Progenitor cell of endocrine pancreas (in vitro differentiated cells): ENCODE measurements at places on chromosomes 5 and 9. TPM values are rescaled to one million over a fixed set of nuclear protein-coding genes. Genes with fewer than 3 reads are reported as not detected.

DNA sequence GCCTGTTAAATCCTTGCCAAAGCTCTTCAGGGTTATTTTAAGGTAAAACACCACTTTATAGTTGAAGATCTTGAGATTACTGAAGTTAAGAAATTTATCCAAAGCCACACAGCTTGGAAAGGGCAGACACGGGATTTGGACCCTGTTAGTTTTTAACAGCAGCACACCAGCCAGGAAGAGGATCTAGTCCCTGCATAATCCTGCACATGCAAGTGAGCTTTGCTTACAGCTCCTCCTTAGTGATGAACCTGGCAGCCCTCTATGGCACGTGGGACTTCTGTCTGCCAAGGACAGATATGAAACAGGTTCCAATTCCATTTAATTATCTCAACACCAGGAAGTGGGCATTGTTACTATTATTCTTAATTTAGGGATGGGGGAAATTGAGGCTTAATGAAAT is 108.7 kb downstream of the TRIM32 start:
- DNase-seq = no peak
- H3K27ac ChIP-seq = no peak overlapping the region
- no peaks in the 10 kb centered on the region for H3K36me3 ChIP-seq
- no peak overlapping the region for H3K4me3 ChIP-seq

GRCh38 chr5:125245216-125245615 is 498.8 kb upstream of the ZNF608 start:
- H3K4me1 ChIP-seq = peaks cover 8% of the 10 kb centered on the region

DNA sequence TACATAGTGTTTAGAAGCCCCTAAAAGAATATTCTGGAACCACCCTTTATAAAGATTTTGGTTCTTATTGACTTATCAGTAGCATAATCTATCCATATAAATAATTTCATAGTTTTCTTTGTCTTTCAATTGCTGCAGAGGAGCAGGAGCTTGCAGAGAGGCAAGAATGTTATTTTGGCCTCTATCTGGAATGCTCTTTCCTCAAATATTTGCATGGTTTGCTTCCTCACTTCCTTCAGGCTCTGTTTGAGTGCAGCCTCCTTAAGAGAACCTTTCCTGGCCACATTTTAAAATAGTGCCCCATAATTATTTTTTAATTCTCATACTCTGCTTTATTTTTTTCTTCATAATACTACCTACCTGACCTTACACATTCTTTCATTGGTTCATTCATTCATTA is 1.5 kb downstream of the C5 start:
- no peaks in the 10 kb centered on the region for H3K27me3 ChIP-seq

DNA sequence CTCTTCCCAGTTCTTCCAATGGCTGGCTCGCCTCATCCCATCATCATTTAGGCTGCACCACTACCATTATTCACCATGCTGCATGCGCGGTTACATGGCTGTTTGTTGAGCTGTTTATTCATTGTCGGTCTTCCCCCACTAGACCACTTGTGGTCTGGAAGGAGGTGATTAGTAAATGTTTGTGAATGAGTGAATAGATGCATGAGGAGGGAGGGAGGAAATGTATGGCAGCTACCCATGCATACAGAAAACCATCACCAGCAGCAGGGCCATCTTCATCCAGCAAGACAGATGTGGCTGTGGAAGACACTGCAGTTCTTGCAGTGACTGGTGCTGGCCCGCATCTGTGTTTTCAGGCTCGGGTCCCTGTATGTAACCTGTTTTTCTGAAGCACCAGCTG is 113.3 kb upstream of the SAP30L start:
- peaks cover 7% of the 10 kb centered on the region for H3K4me1 ChIP-seq
- no peak overlapping the region for H3K27ac ChIP-seq
- peaks cover 3% of the 10 kb centered on the region for H3K36me3 ChIP-seq
- H3K4me3 ChIP-seq = no peak overlapping the region

DNA sequence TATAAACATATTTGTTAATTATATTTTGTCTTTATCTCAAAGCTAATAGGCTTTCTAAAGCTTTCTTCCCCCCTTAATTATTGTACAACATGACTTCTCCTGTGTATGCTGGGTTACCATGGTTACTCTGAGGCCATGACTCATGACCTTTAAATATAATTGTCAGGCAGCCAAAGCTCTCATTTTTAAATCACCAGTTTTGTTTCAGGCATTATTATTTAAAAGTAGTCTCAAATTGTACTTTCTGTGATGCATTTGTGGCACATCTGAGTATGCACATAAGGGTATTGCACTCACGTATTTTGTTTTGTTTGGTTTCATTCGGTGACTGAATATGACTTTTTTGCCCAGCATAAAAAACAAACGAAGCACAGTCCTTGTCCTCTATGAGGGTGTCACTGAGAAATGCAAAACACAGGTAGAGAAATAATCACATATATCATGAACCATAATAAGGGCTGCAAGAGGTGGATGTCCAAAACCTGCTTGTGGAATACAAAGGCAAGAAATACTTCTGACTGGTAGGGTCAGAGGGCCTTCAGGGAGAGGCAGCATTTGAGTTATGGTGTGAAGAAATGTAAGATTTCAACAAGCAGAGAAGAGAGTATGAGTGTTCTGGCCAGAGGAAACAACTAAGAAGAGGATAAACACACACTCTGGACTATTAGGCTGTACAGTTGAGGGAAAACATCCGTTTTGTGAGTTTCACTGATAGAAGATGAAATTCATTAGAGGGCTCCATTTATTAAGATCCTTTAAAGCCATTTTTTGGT is 2.1 kb downstream of the CCDC192 start:
- H3K27me3 ChIP-seq = peaks cover 2% of the 10 kb centered on the region
- no peak overlapping the region for H3K27ac ChIP-seq
- no peak for DNase-seq
- no peaks in the 10 kb centered on the region for H3K36me3 ChIP-seq
- peaks cover 20% of the 10 kb centered on the region for H3K4me1 ChIP-seq
- no peak overlapping the region for H3K4me3 ChIP-seq

- no peak for DNase-seq
- peaks cover 3% of the 10 kb centered on the region for H3K36me3 ChIP-seq
- H3K27me3 ChIP-seq = no peaks in the 10 kb centered on the region
These were observed 1.8 kb downstream of the IL6ST start for GRCh38 chr5:55993013-55993412.

- no peaks in the 10 kb centered on the region for H3K36me3 ChIP-seq
- DNase-seq = no peak
- H3K27me3 ChIP-seq = peaks cover 3% of the 10 kb centered on the region
- peaks cover 2% of the 10 kb centered on the region for H3K4me1 ChIP-seq
- H3K4me3 ChIP-seq = no peak overlapping the region
These were observed 12.6 kb upstream of the STXBP1 start for GRCh38 chr9:127599550-127599891.

DNA sequence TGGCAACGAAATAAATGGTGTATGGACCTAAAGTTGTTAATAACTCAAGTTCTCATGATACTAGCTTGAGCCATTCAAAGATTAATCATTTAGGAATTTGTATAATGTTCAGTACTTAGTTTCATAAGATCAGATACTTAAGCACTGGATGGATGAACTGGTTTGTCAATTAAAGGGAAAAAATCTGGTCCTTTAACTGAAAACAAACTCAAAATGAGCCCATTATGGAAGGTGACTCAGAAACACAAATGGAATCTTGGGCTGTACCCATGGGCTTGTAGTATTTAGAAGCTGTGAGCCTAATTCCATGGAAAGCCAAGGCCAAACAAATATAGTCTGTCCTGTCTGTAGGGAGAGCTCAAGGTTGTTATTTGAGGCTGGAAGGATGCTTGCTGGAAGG is 27.6 kb upstream of the ADRB2 start:
- H3K36me3 ChIP-seq = no peaks in the 10 kb centered on the region
- no peak for DNase-seq
- H3K27me3 ChIP-seq = peaks cover 22% of the 10 kb centered on the region
- H3K27ac ChIP-seq = no peak overlapping the region

DNA sequence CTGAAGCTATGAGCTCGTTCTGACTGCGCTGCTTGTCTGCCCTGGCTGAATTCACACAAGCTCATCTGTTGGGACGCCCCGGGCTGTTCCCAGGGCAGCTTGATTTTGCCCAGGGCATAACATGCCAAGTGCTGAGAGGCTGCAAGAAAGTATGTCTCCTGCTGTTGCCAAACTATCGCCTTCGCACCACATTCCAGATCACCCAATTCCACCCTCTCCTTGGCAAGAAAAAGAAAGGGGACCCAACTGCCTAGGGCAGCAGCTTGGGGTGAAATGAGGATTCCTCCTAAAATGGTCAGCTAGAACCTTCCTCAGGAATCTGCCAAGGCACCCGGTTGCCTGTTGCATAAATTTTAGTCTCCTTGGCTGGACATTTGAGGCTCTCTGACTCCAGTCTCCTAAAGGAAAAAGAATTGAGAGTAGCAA is 21.2 kb downstream of the COL15A1 start:
- H3K4me3 ChIP-seq = no peak overlapping the region
- no peak overlapping the region for H3K27ac ChIP-seq
- H3K36me3 ChIP-seq = no peaks in the 10 kb centered on the region
- H3K4me1 ChIP-seq = no peaks in the 10 kb centered on the region

DNA sequence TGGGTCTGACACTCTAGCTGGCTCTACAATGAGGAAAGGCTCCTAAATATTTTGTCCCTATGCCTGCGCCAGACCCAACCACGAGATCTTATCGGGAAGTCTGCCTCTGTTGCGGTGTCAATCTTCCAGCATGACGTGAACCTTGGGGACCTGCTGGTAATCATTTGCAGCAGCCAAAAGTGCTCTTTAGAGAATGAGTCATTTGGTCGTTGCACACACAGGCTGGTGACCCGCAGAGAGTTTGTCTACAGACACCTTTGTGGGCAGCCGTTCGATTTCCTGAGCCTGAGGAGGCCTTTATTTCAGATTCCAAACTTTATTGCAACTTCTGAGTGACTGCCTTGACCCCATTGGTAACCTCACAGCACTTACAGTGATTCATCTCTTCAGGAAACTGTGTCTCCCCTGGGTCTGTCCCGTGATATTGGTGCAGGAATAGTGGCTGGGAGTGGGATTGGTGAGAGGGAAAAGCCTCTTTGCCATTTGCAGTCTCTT is 326.1 kb downstream of the NSG2 start:
- DNase-seq = no peak
- H3K27me3 ChIP-seq = peaks cover 25% of the 10 kb centered on the region
- H3K4me3 ChIP-seq = no peak overlapping the region
- no peaks in the 10 kb centered on the region for H3K4me1 ChIP-seq
- H3K27ac ChIP-seq = peak overlapping the region; percentile 22

- no peaks in the 10 kb centered on the region for H3K27me3 ChIP-seq
- no peak overlapping the region for H3K4me3 ChIP-seq
- H3K4me1 ChIP-seq = peaks cover 2% of the 10 kb centered on the region
- DNase-seq = no peak
These were observed 32.9 kb downstream of the PTCD2 start for GRCh38 chr5:72353046-72353445.

DNA sequence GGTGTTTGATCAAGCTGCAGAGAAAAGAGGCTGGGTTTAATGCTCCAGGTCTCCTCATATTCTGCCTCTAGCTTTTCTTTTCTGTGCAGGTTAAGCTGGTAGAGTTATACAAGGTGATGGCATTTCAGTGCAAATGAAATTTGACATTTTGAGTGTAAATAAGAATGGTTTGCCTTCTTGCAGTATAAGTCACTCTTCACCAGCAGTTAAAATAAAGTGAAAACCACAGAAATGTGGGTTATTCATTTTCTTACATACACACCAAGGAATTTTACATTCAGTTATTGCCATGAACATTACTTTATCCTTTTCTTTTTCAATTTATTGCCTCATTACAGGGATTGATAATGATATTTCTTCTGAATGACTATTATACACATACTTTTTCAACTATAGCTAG is 337.5 kb upstream of the PCSK5 start:
- H3K27me3 ChIP-seq = no peaks in the 10 kb centered on the region
- no peak for DNase-seq
- H3K36me3 ChIP-seq = no peaks in the 10 kb centered on the region
- no peak overlapping the region for H3K4me3 ChIP-seq
- H3K4me1 ChIP-seq = peaks cover 5% of the 10 kb centered on the region
- H3K27ac ChIP-seq = no peak overlapping the region

- H3K4me1 ChIP-seq = peaks cover 1% of the 10 kb centered on the region
- H3K36me3 ChIP-seq = no peaks in the 10 kb centered on the region
- no peaks in the 10 kb centered on the region for H3K27me3 ChIP-seq
- H3K4me3 ChIP-seq = no peak overlapping the region
- H3K27ac ChIP-seq = no peak overlapping the region
These were observed 440.4 kb downstream of the HINT1 start for GRCh38 chr5:130724658-130725057.

- H3K4me3 ChIP-seq = no peak overlapping the region
- H3K27me3 ChIP-seq = no peaks in the 10 kb centered on the region
- H3K4me1 ChIP-seq = no peaks in the 10 kb centered on the region
- H3K36me3 ChIP-seq = peaks cover 9% of the 10 kb centered on the region
These were observed 125.5 kb upstream of the RASGRF2 start for GRCh38 chr5:80834710-80835109.

- H3K4me3 ChIP-seq = no peak overlapping the region
- no peaks in the 10 kb centered on the region for H3K4me1 ChIP-seq
- no peaks in the 10 kb centered on the region for H3K36me3 ChIP-seq
- H3K27ac ChIP-seq = no peak overlapping the region
- DNase-seq = no peak
These were observed 237.9 kb downstream of the TAF11L14 start for GRCh38 chr5:17872204-17872603.

The LPAR1 gene
- 16.2 and 17.4 TPM in 2 replicates for total RNA-seq

The ZNF622 gene
- total RNA-seq = 28.5 TPM in 2 replicates

The ARHGEF37 gene
- total RNA-seq = 2.4 and 3.3 TPM in 2 replicates

The ITGA2 gene
- total RNA-seq = 5.1 and 6.6 TPM in 2 replicates

The CCDC152 gene
- total RNA-seq = 0.17 and 0.20 TPM in 2 replicates

The DBH gene
- not detected in 2 replicates for total RNA-seq

The MINAR2 gene
- total RNA-seq = 0.24 and 0.49 TPM in 2 replicates

The PMPCA gene
- 63.6 and 68.3 TPM in 2 replicates for total RNA-seq

The PCDHGA10 gene
- total RNA-seq = 14.3 and 14.6 TPM in 2 replicates

The JAKMIP2 gene
- total RNA-seq = 5.0 and 6.0 TPM in 2 replicates
